Spleen (tissue), 13 donors: ENCODE measurements at places on chromosomes 7 and 10. TPM values are rescaled to one million over a fixed set of nuclear protein-coding genes. Genes with fewer than 3 reads are reported as not detected.

DNA sequence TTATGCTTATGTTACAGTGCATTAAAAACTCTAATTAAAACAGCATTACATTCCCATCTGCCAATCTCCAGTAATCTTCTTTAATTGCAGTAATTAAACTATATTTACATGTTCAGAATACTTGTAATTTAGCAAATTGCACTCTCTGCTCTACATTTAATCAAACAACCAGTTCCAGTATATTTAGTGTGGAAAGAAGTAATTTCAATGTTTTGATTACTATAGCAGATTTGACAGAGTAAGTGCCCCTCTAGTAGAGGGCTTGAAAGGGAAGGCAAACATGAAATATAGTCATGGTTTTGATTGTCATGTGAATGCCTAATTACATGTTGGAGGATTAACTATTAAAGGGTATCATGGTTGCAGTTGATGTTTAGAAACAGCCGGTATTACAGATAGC lies 739.7 kb downstream of the AUTS2 start:
- no peaks in the 10 kb centered on the region for H3K27me3 ChIP-seq
- no peak for DNase-seq
- H3K4me1 ChIP-seq: no peaks in the 10 kb centered on the region
- H3K27ac ChIP-seq: no peak overlapping the region
- H3K4me3 ChIP-seq: no peak overlapping the region
- no peaks in the 10 kb centered on the region for H3K36me3 ChIP-seq

- H3K27ac ChIP-seq: no peak overlapping the region
- H3K4me1 ChIP-seq: peaks cover 22% of the 10 kb centered on the region
- no peaks in the 10 kb centered on the region for H3K36me3 ChIP-seq
- H3K4me3 ChIP-seq: no peak overlapping the region
Measured at GRCh38 chr10:99784016-99784726, 1.7 kb downstream of the ABCC2 start.

The NAT16 gene
- not detected for polyA plus RNA-seq

DNA sequence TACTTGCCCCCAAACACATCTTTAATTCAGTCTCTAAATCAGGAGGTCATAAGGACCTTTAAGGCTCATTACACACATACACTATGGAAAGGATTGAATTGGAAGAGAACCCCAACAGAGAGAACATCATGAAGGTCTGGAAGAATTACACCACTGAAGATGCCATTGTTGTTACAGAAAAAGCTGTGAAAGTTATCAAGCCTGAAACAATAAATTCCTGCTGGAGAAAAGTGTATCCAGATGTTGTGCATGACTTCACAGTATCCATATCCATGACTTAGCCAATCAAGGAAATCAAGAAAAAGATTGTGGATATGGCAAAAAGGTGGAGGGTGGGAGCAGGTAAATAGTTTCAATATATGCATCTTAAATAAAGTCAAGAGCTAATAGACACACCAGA lies 13.7 kb downstream of the LIPA start:
- peaks cover 13% of the 10 kb centered on the region for H3K4me1 ChIP-seq
- no peak overlapping the region for H3K4me3 ChIP-seq
- H3K36me3 ChIP-seq: no peaks in the 10 kb centered on the region
- no peaks in the 10 kb centered on the region for H3K27me3 ChIP-seq
- peak overlapping the region; percentile 13 for H3K27ac ChIP-seq
- DNase-seq: no peak

The LIPN gene
- 0.16 TPM for polyA plus RNA-seq

- no peaks in the 10 kb centered on the region for H3K27me3 ChIP-seq
- no peaks in the 10 kb centered on the region for H3K36me3 ChIP-seq
- H3K27ac ChIP-seq: no peak overlapping the region
- H3K4me3 ChIP-seq: no peak overlapping the region
- no peak for DNase-seq
Measured at GRCh38 chr7:96658022-96658412, 51.6 kb downstream of the SEM1 start.

DNA sequence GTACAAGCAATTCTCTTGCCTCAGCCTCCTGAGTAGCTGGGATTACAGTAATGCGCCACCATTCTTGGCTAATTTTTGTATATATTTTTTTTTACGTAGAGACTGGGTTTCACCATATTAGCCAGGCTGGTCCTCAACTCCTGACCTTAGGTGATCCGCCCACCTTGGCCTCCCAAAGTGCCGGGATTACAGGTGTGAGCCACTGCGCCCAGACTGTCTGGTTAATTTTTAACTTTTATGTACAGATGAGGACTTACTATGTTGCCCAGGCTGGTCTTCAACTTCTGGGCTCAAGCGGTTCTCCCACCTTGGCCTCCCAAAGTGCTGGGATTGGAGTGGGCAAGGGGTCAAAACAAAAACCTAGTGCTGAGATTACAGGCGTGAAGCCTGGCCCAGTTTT lies 101.8 kb downstream of the JMJD1C start:
- H3K27me3 ChIP-seq: no peaks in the 10 kb centered on the region
- no peak overlapping the region for H3K27ac ChIP-seq
- H3K4me3 ChIP-seq: no peak overlapping the region
- no peaks in the 10 kb centered on the region for H3K4me1 ChIP-seq
- DNase-seq: no peak
- no peaks in the 10 kb centered on the region for H3K36me3 ChIP-seq

The C7orf57 gene
- polyA plus RNA-seq: 0.03 TPM

GRCh38 chr10:75878586-75878985 lies 447.2 kb downstream of the LRMDA start:
- no peak overlapping the region for H3K4me3 ChIP-seq
- DNase-seq: no peak
- no peaks in the 10 kb centered on the region for H3K36me3 ChIP-seq
- no peak overlapping the region for H3K27ac ChIP-seq
- H3K27me3 ChIP-seq: no peaks in the 10 kb centered on the region
- H3K4me1 ChIP-seq: no peaks in the 10 kb centered on the region
